Uterus (tissue), 4 donors: ENCODE measurements at places on chromosomes 5 and 9.

DNA sequence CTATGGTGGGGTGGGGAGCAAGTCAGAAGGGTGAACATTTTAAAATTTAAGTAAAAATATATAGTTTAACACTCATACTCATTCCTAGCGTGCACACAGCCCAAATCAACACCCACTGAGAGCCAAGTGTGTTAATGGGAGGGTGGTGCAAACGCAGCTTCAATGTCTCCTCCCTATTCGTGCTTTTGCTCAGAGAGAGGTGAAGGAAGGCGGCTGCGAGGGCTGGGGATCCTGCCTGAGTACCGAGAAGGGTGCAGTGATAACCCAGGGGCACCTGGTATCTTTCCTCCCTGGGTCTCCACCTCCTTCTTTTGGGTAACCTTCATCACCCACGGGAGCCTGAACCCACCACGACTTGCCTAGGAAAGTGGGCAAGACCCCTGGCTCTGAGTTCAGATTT, 35.0 kb downstream of the FGF1 start:
- H3K27ac ChIP-seq = no peak overlapping the region
- H3K4me3 ChIP-seq = no peak overlapping the region
- no peaks in the 10 kb centered on the region for H3K4me1 ChIP-seq
- no peak for DNase-seq
- H3K36me3 ChIP-seq = no peaks in the 10 kb centered on the region

DNA sequence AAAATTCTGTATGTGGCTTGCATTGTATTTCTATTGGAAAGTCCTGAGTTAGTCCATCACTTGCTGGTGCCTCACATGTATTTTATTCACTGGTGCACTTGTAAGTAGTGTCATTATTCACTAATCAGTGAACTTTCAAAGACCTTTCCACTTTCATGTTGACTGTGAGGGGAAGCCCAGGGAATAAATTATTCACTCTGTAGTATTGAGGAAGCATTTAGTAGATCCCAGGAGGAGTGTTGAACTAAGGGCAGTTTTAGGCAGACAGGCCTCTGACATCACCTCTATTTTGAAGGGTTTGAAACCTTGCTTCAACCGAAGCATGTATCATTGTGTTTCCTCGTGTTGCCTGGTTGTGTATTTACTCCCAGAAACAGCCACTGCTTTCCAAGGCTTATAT, 705.4 kb upstream of the RIOK2 start:
- DNase-seq = no peak
- no peaks in the 10 kb centered on the region for H3K27me3 ChIP-seq
- H3K36me3 ChIP-seq = no peaks in the 10 kb centered on the region
- no peak overlapping the region for H3K27ac ChIP-seq
- no peak overlapping the region for H3K4me3 ChIP-seq

- H3K27ac ChIP-seq = no peak overlapping the region
- H3K4me3 ChIP-seq = no peak overlapping the region
- no peaks in the 10 kb centered on the region for H3K27me3 ChIP-seq
- no peak for DNase-seq
- H3K36me3 ChIP-seq = no peaks in the 10 kb centered on the region
Observed at GRCh38 chr5:82522897-82523296, 244.7 kb upstream of the RPS23 start.

DNA sequence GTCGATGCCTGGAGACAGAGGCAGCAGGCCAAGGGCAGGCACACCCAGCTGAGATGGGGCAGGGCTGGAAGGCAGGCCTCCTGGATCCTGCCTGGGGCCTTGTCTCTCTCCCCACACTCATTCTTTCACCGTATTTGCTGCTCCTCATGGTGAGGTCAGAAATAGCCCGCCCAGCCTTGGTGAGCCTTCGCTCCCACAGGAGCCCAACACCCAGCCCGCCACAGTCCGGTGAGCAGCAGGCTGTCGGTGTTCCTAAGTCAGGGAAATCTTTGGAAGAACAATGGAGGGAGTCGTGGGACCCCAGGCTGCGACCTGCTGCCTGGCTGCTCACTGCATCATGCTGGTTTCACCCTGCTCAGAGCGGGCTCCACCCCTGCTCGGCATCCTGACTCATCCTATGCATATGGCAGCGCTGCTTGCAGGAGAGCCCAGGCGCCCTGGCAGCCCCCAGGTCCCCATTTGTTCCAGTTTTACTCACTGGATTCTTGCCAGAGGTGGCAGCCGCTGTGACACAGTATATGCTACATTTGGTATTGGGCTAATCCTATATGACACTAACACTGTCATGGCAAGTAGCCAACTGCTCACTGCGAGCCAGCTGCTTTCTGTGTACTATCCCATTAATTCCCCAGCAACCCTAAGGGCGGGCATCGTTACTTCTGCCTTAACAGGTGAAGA, 53.2 kb upstream of the NCS1 start:
- H3K4me1 ChIP-seq = no peaks in the 10 kb centered on the region
- no peak for DNase-seq
- H3K4me3 ChIP-seq = no peak overlapping the region
- no peaks in the 10 kb centered on the region for H3K27me3 ChIP-seq
- no peaks in the 10 kb centered on the region for H3K36me3 ChIP-seq

GRCh38 chr5:174455301-174455700, 269.1 kb upstream of the MSX2 start:
- no peak overlapping the region for H3K27ac ChIP-seq
- DNase-seq = no peak
- H3K4me3 ChIP-seq = no peak overlapping the region
- H3K4me1 ChIP-seq = no peaks in the 10 kb centered on the region

DNA sequence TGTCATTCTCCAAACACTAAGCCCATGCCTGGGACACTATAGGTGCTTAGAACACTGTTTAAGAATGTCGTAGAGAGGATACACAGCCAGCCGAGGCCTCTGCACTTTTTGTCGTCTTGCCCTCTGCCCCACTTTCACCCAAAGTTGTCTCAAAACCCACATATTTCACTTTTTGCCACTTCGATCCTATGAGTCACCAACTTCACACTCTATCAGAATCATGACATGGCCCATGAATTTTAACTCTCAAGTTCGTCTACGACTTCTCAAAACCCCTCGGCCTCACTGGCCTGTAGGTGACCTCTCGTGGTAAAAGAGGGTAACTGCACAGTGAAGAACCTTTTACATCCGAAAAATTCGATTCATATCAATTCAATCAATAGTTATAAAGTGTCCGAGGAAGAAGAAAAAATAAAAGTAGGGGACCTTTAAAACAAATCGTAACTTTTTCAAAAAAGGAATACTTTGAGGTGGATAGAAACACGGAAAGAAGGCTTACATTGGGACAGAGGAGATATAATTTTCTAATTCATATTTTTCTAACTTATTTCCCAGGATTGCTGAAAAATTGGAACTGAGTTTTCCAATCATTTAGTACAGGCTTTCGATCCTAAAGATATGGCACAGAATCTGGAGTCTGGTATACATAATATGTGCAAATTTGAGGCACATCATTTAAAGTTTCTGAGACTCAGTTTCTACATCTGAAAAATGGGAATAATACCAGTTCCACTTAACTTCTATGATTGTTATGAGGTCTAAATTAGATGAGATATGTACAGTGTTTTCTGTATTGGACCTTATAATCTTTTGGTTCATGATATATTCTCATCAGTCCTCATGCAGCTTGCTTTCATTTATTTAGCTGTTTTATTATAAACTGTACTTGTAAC, 122.6 kb downstream of the APBA1 start:
- H3K27me3 ChIP-seq = no peaks in the 10 kb centered on the region
- DNase-seq = no peak
- no peak overlapping the region for H3K27ac ChIP-seq
- H3K36me3 ChIP-seq = no peaks in the 10 kb centered on the region
- no peak overlapping the region for H3K4me3 ChIP-seq

GRCh38 chr9:108479989-108480652, 375.7 kb downstream of the ACTL7B start:
- H3K27ac ChIP-seq = no peak overlapping the region
- no peaks in the 10 kb centered on the region for H3K4me1 ChIP-seq
- H3K4me3 ChIP-seq = no peak overlapping the region
